Mesothelial cell of epicardium (in vitro differentiated cells): ENCODE measurements at places on chromosomes 1 and 21.
A peak's percentile ranks its signal among the peaks of the same experiment; 100 is the strongest.

GRCh38 chr1:167196166-167196565 lies 24.5 kb upstream of the POU2F1 start:
- DNase-seq: no peak

GRCh38 chr1:47174656-47175020 lies 15.2 kb downstream of the PDZK1IP1 start:
- no peak for DNase-seq

- DNase-seq: no peak
These were observed 20.6 kb upstream of the CCDC190 start for GRCh38 chr1:162881590-162881989.

DNA sequence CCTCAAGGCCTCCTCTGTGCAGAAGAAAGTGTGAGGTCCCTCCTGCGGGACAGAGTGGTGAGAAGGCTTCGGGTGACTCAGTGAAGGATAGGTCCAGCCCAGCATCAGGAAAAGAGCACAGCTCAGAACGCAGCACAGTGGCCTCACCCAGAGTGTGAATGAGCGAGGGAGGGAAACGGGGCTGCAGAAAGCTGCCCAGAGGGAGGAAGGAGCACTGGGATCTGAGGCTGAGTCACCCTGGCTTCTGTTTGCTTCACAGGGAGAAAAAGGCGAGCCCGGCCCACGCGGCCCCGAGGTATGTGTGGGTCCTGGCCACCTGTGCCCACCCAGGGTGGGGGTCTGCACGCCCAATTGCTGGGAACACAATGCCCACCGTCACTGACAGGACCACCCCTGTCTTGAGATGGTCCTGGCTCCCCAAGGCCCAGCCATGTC lies 24.3 kb downstream of the COL6A2 start:
- DNase-seq: peak; percentile 31

GRCh38 chr1:32966900-32967299 lies 2.3 kb upstream of the RNF19B start:
- no peak for DNase-seq

DNA sequence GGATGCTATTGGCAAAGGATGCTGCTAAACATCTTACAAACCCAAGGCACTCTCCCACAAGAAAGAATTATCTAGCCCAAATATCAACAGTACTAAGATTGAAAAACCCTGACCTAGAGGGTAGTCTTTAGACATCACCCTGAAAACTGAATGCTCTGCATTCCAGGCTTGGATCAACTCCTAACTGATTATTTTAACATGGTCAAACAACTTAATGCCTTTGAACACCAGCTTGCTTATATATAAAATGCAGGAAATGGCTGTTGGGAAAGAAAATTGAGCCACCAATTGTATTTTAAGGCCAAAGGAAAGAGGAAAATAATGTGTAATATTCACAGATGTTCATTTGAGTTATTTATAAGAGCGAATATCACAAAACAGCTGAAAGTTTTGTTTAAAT lies 72.2 kb upstream of the C1orf87 start:
- no peak for DNase-seq

GRCh38 chr1:87226341-87226760 lies 102.3 kb upstream of the LMO4 start:
- peak; percentile 68 for DNase-seq

- no peak for DNase-seq
These were observed 81.1 kb downstream of the NR5A2 start for GRCh38 chr1:200108659-200109058.

DNA sequence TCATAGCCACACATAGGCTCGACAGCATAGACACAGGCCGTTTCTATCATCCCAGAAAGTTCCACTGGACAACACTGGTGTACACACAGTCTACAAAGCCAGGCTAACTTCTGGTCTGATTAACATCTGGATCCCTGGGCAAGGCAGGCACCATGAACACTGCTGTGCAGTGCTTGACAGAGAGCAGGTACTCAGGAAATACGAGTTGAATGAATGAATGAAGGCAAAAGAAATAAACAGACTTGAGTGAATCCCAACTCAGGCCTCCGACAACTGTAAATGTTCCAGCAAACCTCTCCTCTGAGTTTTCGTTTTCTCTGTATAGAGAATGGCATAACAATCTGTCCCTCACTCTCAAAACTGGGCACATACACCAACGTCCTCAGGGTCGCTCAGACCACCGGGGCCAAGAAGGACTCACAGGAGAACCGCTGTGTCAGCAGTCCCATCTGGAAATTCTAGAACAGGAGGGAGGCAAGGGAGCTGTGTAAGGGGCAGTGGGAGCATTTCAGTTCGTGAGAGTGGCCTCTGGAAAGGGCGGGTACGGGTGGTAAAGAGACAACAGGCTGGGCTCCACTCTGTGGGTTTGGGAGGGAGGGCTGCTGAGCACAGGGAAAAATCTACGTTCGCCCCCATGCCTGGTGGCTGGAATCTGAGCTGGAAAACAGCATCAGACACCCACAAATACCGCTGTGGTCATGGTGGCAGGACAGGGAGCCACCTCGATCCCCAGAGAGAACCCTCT lies 15.1 kb upstream of the ECE1 start:
- DNase-seq: no peak

DNA sequence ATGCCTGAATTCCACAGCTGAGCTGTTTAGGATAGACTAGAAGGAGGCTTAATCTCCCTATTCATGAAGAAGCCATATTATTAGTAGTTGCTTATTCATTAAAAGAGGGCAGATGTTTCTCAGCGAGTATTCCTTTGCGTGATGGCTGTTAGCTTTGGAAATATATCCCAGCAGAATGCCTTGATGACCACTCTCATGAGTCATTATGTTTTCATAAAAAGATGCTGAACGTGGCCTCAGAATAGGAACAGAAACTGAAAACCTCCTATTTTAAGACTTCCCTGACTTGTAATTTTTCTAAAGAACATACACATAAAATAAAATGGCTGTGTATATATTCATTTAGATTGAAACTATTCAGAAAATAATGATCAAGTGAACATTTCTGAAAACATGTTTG lies 9.6 kb upstream of the PLA2G4A start:
- DNase-seq: no peak

- no peak for DNase-seq
These were observed 18.5 kb downstream of the CHAF1B start for GRCh38 chr21:36403713-36404112.

- no peak for DNase-seq
These were observed 18.8 kb downstream of the RALGPS2 start for GRCh38 chr1:178743801-178744200.

DNA sequence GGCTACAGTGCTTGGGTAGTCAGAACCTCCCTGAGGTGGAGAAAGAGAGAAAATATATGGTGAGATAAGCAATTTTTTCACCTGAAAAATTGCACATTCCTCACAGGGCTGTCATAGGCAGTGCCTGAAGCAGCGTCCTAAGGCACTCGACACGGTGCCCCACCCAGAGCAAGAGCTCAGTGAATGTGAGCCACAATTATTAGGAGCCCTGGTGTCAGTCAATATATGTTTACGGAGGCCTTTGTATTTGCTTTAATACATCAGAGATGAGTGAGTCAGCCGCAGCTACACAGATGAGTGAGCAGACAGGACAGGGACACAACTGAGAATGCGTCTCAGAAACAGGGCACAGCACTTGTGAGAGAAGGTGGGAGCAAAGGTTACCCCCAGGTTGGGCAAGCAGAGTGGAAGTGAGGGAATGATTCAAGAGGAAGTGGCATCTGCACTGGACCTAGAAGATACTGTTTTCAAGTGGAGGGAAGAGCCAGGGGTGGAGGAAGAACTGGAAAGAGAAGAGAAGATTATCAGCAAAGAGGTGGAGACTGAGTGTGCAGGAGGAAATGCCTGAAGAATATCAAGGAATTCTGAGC lies 5.2 kb upstream of the PIGC start:
- DNase-seq: no peak

DNA sequence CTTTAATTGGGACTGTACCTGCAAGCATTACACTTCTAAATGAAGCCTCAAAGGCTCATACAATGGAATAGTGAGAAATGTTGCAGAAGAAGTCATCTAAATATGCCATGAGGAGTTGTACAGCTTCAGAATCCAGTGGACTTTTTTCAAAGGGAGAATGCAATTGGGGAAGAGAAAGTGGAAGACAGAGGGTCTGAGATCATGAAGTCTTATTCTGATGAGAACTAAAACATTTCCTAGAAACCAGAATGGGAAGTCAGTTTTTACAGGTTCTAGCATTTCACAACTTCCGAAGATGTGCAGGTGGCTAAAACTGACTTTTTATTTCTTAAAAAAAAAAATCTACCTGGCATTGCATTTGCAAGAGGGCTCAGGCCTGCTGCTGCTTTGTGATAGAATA lies 424.4 kb upstream of the RUNX1 start:
- no peak for DNase-seq

- DNase-seq: no peak
These were observed 40.1 kb upstream of the ERG start for GRCh38 chr21:38538353-38538752.

GRCh38 chr1:177487481-177487880 lies 316.7 kb downstream of the BRINP2 start:
- DNase-seq: no peak

DNA sequence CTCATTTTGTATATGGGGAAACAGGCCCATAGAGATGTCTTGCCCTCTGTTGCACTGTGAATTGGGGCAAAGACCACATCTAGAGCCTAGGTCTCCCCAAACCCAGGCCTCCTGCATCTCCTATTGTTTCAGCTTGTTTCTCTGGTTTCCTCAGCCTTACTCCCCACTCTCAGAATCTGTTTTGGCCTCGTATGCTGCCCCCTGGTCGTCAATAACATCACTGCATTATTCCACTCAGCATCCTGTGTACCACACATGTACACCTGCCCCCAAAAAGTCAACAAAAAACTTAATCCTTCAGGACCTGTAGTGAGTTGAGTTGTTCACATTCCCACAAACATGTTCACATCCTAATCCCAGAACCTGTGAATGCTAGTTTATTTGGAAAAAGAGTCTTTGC lies 184.8 kb downstream of the BRINP2 start:
- no peak for DNase-seq

- DNase-seq: peak; percentile 52
These were observed 9.5 kb upstream of the PADI3 start for GRCh38 chr1:17239420-17239819.

DNA sequence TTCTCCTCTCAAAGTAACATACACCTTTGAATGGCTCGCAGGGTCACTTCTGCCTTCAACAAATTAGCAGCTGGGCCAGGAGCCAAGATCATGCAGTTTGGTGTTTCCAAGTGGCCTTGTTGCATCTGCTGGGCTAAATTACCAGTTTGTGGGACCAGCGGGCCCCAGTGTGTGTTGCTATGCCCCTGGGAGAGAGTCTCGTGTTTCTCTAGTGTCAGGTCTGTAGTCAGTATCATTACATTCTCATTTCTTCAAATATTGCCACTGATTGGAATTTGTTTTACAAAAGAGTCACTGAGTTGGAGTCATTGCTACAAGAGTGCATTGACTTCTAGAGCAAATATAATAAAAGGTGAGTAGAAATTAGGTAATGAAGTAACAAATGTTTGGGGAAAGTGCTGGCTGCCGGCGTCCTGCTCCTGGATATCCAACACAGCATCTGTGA lies 35.5 kb downstream of the RHOU start:
- DNase-seq: no peak

DNA sequence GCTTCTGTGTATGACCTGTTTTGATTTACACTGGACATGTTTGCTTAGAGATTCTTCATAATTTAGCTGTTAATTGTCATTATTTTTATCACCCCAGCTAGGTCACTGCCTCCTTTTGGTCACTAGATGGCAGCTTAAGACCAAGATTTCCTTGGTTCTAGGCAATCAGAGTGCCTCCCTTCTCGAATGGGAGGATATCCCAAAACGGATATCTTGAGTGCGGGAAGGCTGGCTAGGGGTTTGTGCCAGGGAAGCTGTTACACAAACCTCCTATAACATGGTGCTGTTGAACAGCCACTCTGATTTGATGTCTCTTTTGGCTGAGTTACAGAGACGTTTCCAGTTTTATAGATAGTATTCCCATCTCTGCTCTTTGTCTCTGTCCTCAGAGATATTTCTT lies 283.5 kb downstream of the S1PR1 start:
- no peak for DNase-seq

GRCh38 chr1:224621813-224622682 lies 5.9 kb downstream of the CNIH3 start:
- no peak for DNase-seq

- DNase-seq: no peak
These were observed 214.6 kb downstream of the TRABD2B start for GRCh38 chr1:47782414-47783166.

DNA sequence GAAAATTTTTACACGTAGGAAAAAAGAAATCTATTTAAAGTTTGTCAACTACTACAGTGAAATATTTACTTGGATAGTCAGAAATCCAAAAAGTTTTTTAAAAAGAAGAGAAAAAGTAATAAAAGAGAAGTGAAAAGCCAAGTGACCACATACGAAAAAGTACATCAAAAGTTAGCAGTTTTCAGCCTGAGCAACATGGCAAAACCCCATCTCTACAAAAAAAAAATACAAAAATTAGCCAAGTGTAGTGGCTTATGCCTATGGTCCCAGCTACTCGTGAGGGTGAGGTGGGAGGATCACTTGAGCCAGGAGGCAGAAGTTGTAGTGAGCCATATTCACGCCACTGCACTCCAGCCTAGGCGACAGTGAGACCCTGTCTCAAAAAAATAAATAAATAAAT lies 5.2 kb upstream of the MR1 start:
- DNase-seq: no peak

- no peak for DNase-seq
These were observed 112.9 kb downstream of the FCRL5 start for GRCh38 chr1:157439302-157439954.

GRCh38 chr1:211520641-211521040 lies 28.7 kb upstream of the RD3 start:
- no peak for DNase-seq

DNA sequence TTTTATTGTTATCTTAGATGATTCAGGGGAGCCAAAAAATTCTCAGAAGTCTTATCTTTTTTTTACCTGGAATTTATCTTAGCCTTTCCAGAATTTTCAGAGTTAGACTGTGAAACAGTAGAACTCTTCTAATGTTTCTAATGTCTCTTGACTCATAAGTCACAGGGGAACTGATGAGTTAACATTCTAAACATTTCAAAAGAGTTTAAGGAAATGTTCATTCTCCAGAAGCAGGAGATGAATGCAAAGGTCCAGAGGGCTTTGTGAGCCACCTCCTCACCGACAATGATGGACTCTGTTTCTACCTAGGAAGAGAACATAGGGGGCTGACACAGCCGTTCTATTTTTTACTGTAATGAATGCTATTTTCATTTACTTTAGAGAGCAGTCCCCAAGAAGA lies 157.5 kb downstream of the BRINP2 start:
- DNase-seq: no peak

DNA sequence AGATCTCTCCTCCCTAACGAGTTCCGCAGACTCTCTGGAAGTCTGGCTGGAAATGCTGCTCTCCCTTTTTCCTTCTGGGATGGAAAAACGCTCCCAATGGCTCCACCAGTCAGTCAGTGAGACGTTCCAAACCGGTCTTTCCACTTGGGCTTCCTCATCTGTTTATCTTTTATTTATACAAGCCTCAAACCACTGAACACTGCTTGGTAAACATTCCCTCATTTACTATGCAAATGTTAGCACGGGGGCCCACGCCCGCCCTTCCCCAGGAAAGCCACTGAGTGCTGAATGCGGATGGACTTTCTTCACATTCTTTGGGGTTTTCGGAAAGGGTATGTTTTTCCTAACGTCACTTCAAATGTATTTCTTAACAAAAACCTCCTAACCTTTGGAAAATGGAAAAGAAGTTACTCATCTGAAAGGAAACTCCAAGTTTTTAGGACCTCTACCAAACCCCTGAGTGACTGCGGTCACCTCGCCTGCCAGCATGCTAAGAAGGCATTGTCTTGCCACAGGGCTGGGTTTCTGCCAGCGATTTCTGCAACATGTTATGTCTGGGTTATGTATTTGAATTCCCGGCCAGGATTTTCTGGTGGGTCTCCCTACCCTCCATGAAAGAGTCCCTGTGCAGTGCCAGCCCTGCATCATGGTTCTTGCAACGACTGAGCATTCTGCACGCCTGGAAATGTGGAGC lies 14.0 kb upstream of the UMODL1 start:
- DNase-seq: no peak
